ENCODE measurements at places on chromosomes 16 and 17.

DNA sequence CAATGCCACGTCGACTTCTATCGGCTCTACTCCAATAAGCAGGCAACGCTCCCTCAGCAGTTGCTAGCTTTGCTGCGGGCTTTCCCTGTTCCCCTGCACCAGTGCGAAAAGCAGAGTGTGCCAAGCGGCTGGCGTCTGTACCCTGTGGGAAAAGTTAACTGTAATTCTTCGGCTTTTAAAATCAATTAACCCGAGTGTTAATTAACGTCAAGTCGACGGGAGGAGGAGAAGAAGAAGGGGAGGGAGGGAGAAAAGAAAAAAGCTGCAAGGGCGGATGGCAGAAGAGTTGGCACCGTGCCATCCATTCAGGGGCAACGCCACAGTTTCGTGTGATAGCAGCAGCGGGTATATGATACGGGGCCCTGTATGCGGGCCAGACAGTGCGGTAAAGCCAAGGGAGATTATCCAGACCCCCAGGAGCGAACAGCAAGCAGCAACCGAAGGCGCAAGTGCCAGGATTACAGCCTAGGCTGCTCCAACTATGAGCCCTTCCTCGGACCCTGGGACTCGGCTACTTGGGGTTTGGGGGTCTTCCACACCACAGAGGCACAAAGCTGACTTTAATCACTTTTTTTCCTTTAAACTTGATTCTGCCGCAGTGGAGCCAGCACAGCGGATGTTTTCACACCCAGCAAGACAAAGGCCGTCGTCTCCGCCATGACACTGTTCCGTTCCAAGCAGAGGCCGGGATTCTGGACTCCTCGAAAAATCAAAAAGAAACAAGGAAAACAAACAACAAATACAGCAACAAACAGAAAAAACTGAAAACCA lies 253.8 kb upstream of the PMFBP1 start:
- DNase-seq, result no peak

DNA sequence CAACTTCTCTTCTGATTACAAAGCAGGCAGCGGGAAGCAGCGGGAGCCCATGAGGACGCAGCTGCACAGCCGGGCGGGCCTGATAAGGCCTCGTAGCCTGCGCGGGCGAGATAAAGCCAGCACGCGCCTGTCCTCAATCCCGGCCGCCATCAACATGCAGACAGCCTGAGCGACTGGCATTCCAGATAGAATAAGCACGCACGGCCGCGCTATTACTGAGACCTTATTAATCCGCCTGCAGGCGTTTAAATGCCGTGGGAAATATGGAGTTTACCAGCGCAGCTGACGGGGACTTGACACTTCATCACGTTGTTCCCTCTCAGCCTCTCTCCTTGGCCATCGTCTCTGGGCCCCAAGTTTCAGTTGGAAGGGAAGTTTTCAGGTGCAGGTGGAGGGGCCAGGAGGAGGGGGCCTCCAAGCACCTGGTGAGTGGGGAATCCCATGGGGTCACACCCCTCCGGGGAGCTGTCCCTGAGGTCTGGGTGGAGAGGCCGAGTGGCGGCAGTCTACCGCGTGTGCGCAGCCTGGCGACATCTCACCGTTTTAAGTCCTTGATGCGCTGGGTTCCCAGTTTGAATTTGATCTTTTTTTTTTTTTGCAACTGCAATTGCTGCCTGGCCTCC lies 27.3 kb upstream of the CBFA2T3 start:
- DNase-seq, result no peak

GRCh38 chr16:2977440-2977839 lies 2.8 kb downstream of the PKMYT1 start:
- no peak for DNase-seq

DNA sequence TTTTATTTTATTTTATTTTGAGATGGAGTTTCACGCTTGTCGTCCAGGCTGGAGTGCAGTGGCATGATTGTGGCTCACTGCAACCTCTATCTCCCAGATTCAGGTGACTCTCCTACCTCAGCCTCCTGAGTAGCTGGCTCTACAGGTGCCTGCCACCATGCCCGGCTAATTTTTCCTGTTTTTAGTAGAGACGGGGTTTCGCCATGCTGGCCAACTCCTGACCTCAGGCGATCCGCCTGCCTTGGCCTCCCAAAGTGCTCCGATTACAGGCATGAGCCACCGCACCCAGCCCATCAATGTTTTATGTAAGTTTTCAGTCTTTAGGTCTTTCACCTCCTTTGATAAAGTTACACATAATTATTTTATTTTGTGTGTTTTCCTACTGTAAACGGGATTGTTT lies 154.6 kb downstream of the COPRS start:
- DNase-seq, result no peak

GRCh38 chr16:50440531-50440930 lies 71.7 kb upstream of the BRD7 start:
- DNase-seq, result no peak

GRCh38 chr16:78654929-78655328 lies 555.5 kb downstream of the WWOX start:
- DNase-seq, result no peak

DNA sequence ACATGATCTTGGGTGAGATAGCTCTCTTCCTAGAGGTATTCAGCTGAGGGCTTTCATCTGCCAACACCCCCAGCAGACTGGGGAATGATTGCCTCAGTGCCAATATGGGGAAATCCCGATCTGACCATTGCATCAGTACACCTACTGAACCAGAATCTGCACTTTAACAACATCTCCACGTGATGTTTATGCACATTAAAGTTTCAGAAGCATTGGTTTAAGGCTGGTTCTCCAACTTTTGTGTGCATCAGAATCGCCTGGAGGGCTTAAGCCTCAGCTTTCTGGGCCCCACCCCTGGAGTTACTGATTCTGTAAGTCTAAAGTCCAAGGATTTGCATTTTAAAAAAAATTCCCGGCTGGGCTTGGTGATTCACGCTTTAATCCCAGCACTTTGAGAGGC lies 123.6 kb upstream of the MED13 start:
- no peak for DNase-seq

- no peak for DNase-seq
Observed at GRCh38 chr16:17804857-17805256, 334.1 kb upstream of the XYLT1 start.

- no peak for DNase-seq
Observed at GRCh38 chr17:58311429-58311894, 17.1 kb downstream of the TSPOAP1 start.

DNA sequence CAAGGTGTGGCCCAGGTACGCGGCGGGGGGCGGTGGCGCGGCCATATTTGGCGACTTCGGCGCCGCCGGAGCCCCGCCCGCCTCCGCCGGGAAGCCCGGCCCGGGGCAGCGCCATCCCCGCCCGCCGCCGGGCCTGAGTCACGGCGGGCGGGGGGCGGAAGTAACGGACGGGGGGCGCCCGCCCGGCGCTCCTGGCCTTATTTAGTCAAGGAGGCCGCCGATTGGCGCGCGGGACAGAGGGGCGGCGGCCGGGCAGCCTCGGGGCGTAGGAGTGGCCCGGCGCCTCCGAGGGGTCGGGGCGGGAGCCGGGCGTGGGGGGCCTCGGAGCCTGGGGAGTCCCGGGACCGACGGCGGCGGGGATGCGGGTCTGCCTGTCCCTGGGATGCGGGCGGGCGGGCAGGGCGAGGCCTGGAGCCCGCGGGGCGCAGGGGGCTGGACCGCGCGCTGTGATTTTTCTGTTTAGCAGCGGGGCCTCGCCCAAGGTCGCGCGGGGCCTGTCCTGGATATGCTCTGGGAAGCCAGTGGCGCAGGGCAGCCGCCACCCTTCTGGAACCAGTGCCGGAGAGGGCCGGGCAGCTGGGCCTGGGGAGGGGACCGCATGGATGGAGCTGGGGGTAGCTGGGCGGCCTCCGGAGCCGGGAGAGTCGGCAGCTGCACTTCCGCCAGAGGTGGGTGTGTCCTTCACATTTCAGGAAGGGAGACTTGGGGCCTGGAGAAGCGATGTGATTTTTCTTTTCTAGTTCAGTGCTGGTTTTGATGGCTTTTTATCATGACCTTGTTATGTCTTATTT lies 2.3 kb upstream of the ACTG1 start:
- DNase-seq, result peak; percentile 64

GRCh38 chr17:12077773-12078172 lies 57.1 kb downstream of the MAP2K4 start:
- DNase-seq, result no peak

GRCh38 chr17:74345433-74346241 lies 16.0 kb downstream of the BTBD17 start:
- no peak for DNase-seq

All from stimulated activated CD4-positive, alpha-beta T cell treated with anti-CD3 and anti-CD28 coated beads, Interleukin-2, amount 100 ng/mL, for 48 hours (primary cell).